ENCODE measurements at places on chromosomes 2 and 18.

- DNase-seq = no peak
These were observed 142.9 kb downstream of the CHST9 start for GRCh38 chr18:27042177-27042576.

- no peak for DNase-seq
These were observed 176.5 kb downstream of the MREG start for GRCh38 chr2:215836881-215837280.

GRCh38 chr18:10245846-10246175 is 208.6 kb upstream of the APCDD1 start:
- no peak for DNase-seq

- no peak for DNase-seq
These were observed 70.1 kb upstream of the NEDD4L start for GRCh38 chr18:57973889-57974288.

DNA sequence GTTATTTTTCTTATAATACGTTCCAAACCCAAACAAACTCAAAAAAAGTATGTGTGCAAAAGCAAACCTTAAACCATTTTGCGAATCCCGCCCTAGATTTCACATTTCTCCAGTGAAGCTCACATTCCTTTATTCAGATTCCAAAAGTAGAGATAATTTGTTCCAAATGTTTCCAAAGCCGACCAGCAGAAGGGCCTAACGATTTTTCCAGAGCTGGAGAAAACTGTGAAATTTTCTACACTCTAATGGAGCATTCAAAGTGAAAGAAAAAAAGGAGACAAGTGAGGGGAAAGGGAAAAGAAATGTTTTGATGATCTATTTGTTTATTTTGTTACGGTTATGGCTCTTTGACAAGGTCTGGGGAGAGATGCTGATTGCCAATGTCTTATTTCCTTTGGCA is 286.5 kb upstream of the SLC14A2 start:
- DNase-seq = no peak

Measured in stimulated activated CD4-positive, alpha-beta T cell treated with anti-CD3 and anti-CD28 coated beads, TNF-alpha, amount 100 ng/mL, for 1 hour (primary cell).